AG08395 (cell line): ENCODE measurements at places on chromosomes 1 and 21.
A peak's percentile ranks its signal among the peaks of the same experiment; 100 is the strongest.

DNA sequence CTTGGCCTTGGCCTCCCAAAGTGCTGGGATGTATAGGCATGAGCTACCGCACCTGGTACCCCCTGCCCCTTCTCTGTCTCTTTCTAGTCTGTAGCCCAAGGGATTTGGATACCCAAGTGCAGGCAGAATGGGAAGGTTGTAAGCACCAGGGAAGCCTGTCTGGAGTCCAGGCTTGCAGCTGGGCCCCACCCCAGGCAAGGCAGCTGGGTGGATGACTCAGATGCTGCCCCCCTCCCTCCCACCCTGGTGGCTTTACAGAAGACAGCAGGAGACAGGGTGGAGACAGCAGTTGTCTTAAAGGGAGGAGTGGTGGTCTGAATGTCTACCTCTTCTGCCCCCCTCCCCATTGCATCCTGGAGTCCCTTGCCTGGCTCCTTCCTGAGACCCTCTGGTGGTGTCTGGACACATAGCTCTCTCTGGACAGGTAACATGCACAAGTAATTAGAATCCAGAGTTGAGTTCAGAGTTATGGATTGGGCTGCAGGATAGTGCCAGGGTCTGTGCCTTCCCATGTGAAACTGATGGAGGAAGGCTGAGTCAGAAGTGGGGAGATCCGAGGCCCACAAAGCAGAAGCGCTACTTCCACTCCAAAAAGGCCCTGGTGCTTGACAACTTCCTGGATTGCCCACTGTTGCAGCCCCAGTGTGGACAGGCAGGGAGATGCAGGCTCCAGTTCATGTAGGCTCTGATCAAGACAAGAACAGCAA, 5.1 kb downstream of the LMNA start:
- peak; percentile 65 for DNase-seq

GRCh38 chr1:175774921-175775320, 31.5 kb upstream of the TNR start:
- no peak for DNase-seq

DNA sequence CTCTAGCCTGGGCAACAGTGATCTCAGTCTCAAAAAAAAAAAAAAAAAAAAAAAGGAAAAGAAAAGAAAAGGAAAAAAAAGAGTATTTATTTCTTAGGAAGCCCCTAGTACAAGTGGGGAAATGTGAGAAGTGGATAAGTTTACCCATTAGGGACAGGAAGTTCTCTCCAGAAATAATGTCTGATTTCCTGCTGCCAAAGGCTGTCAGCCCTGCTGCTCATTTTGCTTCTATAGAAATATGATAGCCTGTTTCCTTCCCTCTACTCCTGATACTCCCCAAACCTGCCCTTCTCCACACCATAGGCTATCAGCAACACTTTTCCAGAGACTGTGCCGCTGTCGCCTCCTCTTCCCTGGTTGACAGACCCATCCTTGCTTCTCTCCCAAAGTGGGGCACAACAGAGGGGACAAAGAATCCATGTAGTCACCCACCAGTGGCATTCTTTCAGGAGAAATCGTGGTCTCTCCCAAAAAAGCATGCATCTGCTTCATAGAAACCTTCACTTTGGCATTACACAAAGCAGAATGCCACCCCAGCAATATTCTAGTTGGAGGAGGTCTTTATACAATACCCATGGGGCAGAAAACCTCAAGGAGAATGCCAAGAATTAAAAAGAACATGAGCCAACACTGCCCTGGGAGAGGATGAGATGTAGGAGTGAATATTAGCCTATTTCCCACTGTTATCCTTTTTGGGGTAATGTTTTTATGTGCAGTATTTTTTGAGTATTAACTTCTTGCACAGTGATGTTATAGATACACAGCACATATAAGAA, 166.3 kb upstream of the NR5A2 start:
- DNase-seq, result no peak

DNA sequence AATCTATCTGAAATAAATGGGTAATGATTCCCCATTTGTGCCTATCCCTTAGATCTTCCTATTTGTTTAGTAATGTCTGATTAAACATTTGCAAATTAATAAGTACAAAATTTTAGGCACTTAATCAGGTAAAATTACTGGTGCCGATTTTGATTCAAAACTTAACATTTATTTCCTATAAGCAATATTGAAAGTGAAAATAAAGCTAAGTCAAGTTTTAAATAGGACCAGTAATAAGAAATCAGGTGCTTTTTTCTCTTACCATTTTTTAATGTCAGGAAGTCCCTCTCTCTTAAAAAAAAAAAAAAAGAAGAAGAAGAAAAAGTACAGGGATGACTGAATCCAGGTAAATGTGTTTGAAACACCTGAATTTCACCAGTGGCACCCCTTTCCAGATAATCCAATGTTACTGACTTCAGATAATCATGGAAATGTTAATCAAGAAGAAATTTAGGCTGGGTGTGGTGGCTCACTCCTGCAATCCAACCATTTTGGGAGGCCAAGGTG, 836 bp upstream of the GBP4 start:
- DNase-seq, result no peak

DNA sequence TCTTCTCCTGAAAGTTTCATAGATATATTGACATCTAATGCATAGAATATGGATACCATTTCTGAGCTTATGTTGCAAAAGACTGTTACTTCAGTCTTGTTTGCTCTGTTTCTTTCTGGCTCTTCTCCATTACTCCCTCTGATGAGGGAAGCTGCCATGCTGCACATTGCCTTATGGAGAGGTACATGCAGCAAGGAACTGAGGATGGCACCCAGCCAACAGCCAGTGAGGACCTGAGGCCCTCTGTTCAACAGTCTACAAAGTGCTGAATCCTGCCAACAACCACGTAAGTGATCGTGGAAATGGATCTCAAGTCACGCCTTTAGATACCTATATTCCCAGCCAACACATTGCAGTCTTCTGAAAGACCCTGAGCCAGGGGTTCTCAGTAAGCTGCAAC, 66.6 kb upstream of the ADAMTS5 start:
- no peak for DNase-seq

DNA sequence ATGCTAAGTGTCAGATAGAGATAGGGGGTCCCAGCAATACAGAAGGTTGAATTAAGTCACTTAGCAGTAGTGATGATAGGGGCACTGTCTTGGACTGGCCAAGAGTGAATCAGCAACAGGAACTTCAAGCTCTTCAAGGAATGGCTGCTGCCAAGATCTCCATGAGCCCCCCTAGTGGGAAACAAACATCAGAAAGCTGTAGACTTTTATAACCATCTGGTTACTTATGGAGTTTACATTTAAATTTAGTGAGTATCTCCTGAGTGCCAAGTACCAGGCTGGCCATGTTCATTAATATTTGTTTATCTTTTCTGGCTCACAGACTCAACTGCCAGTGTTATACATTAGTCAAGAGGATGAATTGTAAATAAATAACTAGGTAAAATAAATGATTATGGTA, 327.3 kb downstream of the TTLL7 start:
- no peak for DNase-seq

GRCh38 chr1:66275083-66275482, 258.9 kb upstream of the SGIP1 start:
- no peak for DNase-seq

GRCh38 chr21:41845310-41846032, 33.7 kb downstream of the PRDM15 start:
- no peak for DNase-seq

DNA sequence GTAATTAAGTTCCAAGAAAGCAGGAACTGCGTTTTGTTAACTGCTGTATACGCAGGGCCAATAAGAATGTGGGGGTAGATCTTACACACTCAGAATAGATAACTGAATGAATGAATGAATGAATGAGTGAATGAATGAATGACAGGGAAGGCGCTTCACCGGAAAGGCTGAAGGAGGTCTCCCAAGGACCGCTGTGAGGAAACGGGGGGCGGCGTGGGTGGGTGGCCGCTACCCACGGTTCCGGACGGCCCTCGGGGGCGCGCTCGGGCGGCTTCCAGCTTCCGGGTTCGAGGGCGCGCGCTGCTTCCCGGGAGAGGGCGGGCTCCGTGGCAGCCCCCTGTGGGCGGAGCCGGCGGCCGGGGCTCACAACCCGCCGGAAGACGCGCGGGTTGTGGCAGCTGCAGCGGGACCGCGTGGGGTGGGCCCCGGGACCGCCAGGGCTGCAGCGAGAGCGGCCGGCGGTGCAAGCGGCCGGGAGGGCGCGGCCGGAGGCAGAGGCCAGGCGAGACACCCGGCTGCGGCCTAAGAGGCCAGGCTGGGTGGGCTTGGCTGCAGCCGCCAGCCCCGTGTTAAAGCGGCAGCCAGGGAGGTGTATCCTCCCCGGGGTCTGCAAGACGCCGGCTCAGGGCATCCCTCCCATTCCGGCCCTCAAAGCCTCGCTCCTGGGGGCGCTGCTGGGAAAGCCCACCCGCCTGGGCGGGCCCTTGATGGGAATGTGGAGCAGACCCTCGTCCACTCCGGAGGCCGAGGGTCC, at the start of gene ZFP69:
TSS of gene ZFP69 (plus strand) at position 367 of the 754 bp plus-strand sequence. CDS start 2,072 bp downstream, outside the sequence.
- peak; percentile 86 for DNase-seq

DNA sequence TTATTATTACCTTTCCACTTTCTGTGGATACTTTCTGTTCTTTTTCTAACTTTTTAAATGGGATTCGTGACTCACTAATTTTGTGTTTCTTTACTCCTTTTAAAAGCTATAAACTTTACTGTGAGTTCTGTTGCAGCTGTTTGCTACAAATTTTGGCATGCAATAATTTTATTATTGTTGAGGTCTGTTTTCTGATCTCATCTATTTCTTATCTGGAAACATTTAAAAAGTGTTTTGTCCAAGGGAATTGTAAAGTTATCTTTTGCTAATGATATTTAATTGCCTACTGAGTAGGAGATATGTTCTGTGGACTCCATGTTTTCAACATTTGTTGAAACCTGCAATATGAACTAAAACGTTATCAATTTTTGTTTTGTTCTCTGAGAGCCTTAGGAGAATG, 138.1 kb upstream of the COL6A1 start:
- no peak for DNase-seq

DNA sequence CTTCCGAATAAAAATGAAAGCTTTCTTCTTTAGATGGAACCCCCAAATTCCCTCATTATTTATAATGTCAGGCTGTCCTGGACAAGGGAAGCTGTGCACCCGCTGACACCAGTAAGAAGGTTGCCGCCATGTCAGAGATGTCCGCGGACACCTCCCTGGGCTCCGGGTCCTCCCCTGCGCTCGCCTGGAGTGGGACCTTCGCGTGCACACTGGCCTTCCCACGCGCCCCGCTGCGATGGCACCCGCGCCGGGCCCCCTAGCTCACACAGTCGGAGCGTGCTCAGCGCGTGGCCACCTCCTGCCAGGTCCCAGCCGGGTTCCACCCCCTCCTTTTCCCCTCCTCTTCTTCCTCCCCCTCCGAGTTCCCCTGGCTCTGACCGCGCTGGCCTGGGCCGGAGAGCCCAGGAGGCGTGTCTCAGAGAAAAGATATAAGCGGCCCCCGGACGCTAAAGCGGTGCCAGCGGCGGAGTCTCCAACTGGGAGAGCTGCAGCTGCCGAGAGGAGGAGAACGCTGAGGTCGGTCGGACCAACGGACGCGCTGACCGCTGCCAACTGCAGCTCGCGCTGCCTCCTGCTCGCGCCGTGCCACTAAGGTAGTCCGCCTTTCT, at the start of gene G0S2:
TSS of gene G0S2 (plus strand) at position 456 of the 608 bp plus-strand sequence. CDS start 273 bp downstream, outside the sequence.
- DNase-seq, result peak; percentile 52

DNA sequence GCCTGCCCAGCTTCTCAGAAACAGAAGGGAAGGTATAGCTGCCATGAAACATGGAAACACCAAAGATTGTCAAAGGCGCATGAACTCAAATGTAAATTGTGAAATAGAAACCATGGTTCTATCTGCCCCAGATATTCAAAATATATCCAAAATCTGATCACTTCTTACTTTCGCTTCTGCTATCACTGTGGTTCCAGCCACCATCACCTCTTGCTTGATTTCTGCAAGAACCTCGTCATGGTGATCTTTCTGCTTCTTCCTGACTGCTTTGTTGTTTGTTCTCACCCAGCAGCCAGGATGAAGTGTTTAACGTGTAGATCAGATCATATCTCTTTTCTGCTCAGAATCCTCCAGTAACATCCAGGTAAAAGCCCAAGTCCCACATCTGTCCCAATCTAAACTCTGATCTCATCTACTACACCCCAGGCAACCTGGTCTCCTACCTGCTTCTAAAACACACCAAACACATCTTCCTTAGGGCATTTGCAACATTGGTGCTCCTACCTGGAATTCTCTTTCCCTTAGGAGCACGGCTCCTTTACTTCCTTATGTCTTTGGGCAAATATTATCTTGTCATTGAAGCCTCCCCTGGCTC, 10.5 kb upstream of the LMO4 start:
- no peak for DNase-seq

- DNase-seq, result no peak
These were observed 212.3 kb upstream of the GREM2 start for GRCh38 chr1:240824238-240824637.

DNA sequence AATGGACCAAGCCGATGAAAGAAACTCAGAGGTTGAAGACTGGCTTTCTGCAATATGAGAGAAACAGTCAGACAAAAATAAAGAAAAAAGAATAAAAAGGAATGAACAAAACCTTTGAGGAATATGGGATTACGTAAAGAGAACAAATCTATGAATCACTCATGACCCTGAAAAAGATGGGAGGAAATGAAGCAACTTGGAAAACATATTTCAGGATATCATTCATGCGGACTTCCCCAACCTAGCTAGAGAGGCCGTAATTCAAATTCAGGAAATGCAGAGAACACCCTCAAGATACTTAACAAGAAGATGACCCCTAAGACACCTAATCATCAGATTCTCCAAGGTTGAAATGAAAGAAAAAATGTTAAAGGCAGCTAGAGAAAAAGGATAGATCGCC, 705.3 kb upstream of the CHRM3 start:
- DNase-seq, result no peak

GRCh38 chr1:25009671-25010262, 79.7 kb upstream of the RUNX3 start:
- DNase-seq, result no peak

GRCh38 chr1:81337226-81337625, 463.5 kb upstream of the ADGRL2 start:
- DNase-seq, result no peak

DNA sequence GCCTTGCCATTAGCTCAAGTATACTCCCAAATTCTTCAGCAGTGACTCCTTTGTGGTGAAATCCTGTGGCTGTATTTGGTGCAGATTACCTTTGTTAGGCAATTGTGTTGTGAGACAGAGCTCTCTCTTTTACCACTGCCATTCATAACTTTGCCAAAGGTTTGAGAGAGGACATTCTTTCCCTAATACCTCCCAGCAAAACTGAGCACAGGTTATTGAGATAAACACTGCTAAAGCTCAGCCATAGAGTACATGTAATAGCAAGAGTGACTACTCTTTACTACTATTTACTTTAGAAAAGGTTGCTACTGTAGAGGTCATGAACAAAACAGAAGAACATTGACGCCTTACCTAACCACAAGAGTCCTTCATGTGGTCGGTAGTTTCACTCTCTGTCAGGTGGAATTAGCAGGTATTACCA, 514.0 kb upstream of the ADAMTS5 start:
- DNase-seq, result peak; percentile 59
